MM.1S (cell line): ENCODE measurements at places on chromosomes 12 and 14.

DNA sequence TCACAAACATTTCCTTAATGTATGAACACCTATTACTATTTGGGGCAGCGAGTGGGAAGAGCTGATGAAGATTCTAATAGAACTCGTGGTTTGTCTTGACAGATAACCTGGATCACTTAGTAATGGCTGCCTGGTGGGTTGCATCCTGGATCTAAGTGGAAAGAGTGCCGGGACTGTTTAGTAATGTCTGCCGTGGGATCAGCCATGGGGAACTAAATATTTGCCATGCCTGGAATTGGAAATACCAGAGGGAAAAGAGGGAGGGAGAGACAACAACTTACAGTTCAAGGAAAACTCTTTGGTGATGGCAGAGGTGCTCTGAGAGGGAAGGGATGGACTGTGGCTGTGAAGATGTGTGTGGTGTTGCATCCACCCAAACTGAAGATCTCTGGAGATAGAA, 21.3 kb upstream of the CCDC63 start:
- H3K4me1 ChIP-seq: no peaks in the 10 kb centered on the region
- no peak overlapping the region for H3K27ac ChIP-seq
- no peak for DNase-seq
- no peaks in the 10 kb centered on the region for H3K36me3 ChIP-seq
- H3K27me3 ChIP-seq: no peaks in the 10 kb centered on the region

DNA sequence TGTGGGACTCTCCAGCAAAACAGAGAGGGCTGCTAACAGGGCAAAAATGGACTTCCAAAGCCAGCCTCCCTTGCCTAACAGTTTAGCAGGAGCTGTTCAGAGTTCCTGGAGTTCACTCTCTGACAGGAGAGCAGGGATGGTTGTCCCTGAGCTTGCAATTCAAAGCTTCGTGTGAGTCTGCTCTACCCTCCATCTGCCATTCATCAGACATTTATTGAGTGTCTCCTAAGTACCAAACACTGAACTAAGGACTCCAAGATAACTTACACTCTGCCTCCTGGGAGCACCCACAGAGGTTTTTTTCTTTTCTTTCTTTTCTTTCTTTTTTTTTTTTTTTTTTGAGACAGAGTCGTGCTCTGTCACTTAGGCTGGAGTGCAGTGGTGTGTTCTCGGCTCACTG, 28.7 kb downstream of the RHOF start:
- no peak overlapping the region for H3K27ac ChIP-seq
- H3K27me3 ChIP-seq: no peaks in the 10 kb centered on the region
- DNase-seq: no peak
- no peaks in the 10 kb centered on the region for H3K36me3 ChIP-seq
- no peak overlapping the region for H3K4me3 ChIP-seq

- DNase-seq: peak; percentile 96
- H3K4me1 ChIP-seq: peaks cover 10% of the 10 kb centered on the region; the same call in 1 of the 2 replicates
- peak within 1 kb of the TSS; percentile 96 for H3K4me3 ChIP-seq
- H3K36me3 ChIP-seq: no peaks in the 10 kb centered on the region
Observed at GRCh38 chr12:57546438-57547287, at the start of gene DCTN2. Gene DCTN2 (minus strand): TSS chr12:57547192. CDS start chr12:57547063, 129 bp downstream.

GRCh38 chr12:26119391-26119989, 5.3 kb downstream of the BHLHE41 start:
- H3K36me3 ChIP-seq: no peaks in the 10 kb centered on the region
- peak; percentile 71 for DNase-seq
- H3K27me3 ChIP-seq: no peaks in the 10 kb centered on the region
- peaks cover 48% of the 10 kb centered on the region for H3K4me1 ChIP-seq

DNA sequence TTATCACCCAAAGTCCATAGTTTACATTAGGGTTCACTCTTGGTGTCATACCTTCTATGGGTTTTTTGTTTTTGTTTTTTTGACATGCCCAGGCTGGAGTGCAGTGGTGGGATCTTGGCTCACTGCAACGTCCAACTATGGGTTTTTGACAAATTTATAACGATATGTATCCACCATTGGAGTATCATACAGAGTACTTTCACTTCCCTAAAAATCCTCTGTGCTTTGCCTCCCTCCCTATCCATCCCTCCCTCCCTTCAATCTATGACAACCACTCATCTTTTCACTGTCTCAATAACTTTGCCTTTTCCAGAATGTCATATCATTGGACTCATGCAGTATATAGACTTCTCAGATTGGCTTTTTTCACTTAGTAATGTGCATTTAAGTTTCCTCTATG, 139.0 kb upstream of the CCDC198 start:
- no peaks in the 10 kb centered on the region for H3K36me3 ChIP-seq
- no peak overlapping the region for H3K4me3 ChIP-seq
- H3K4me1 ChIP-seq: no peaks in the 10 kb centered on the region
- no peaks in the 10 kb centered on the region for H3K27me3 ChIP-seq

DNA sequence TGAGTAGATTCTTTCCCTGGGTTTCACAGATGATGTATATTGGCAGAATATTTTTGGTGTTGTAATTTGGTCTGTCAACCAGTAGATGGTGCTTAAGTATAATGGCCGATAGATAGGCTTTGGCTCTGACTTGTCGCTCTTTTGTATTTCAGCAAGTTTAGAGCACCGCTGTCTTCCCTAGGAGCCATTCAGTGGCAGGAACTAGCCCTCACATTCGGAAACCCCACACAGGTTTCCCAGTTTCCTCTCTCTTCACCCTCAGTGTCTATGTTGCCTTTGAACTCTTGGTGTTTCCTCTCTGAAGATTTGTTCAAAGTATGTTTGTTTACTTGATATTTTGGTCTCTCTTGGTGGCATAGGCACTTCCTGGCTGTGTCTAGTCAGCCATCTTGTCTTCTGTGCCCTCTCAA, 102.2 kb downstream of the GPHN start:
- H3K36me3 ChIP-seq: no peaks in the 10 kb centered on the region
- DNase-seq: peak; percentile 51
- no peaks in the 10 kb centered on the region for H3K27me3 ChIP-seq

- H3K4me3 ChIP-seq: no peak overlapping the region
- H3K36me3 ChIP-seq: no peaks in the 10 kb centered on the region
- peaks cover 8% of the 10 kb centered on the region for H3K27me3 ChIP-seq
- H3K27ac ChIP-seq: no peak overlapping the region
- no peaks in the 10 kb centered on the region for H3K4me1 ChIP-seq
Observed at GRCh38 chr12:264269-264668, 1.6 kb upstream of the SLC6A13 start.

- H3K36me3 ChIP-seq: no peaks in the 10 kb centered on the region
- DNase-seq: no peak
- no peak overlapping the region for H3K27ac ChIP-seq
- no peaks in the 10 kb centered on the region for H3K27me3 ChIP-seq
Observed at GRCh38 chr12:47616440-47616839, 89.4 kb downstream of the RPAP3 start.

- no peaks in the 10 kb centered on the region for H3K27me3 ChIP-seq
- DNase-seq: no peak
- H3K4me1 ChIP-seq: no peaks in the 10 kb centered on the region
- no peak overlapping the region for H3K27ac ChIP-seq
Observed at GRCh38 chr12:8675591-8676036, 13.0 kb upstream of the MFAP5 start.

GRCh38 chr12:117874842-117875434, 93.9 kb downstream of the KSR2 start:
- no peaks in the 10 kb centered on the region for H3K4me1 ChIP-seq
- no peaks in the 10 kb centered on the region for H3K27me3 ChIP-seq
- H3K36me3 ChIP-seq: no peaks in the 10 kb centered on the region
- H3K4me3 ChIP-seq: no peak overlapping the region

- H3K4me1 ChIP-seq: no peaks in the 10 kb centered on the region
- no peaks in the 10 kb centered on the region for H3K27me3 ChIP-seq
- H3K27ac ChIP-seq: no peak overlapping the region
- H3K4me3 ChIP-seq: no peak overlapping the region
Observed at GRCh38 chr12:65779091-65779642, 45.1 kb upstream of the HMGA2 start.

DNA sequence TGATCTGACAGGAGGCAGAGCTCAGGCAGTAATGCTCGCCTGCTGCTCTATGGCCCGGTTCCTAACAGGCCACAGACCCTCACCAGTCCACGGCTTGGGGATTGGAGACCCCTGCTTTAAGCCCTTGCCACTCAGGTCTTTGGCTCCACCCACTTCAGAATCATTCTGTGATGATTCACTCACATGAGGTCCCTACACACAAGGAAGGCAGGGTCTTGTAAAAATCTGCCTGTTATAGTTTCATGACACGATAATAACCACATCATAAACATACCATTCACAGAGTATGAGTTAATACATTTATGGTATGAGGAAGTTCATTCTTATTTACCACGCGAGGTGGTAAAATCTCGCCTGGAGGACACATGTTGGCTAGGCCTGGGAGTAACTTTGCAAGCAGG, 29.0 kb upstream of the MAX start:
- no peaks in the 10 kb centered on the region for H3K4me1 ChIP-seq
- H3K36me3 ChIP-seq: no peaks in the 10 kb centered on the region
- no peak overlapping the region for H3K27ac ChIP-seq

DNA sequence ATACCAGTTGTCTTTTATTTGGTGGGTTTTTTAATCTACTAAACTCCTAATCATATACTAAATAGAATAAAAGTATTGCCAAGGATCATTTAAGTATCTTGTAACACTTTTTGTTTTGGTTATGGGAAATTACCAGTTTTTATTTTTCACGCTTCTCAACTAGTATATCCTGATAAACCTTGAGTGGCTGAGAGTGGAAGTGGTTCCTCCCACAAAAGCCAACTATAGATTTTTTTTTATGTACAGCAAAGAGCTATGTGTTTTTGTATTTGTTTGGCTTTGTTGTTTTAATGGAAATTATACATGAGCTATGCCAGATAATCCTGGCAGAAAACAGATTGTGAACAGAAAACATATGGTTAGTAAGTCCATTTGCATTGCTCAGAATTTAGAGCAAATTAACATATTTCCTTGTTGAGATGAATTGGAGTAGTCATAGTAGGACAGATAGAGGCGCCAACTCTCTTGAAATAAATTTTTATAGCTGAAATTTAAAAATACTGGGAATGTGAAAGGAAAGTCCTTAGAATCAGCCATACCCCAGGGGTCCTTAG, 60.9 kb upstream of the PSMA6 start:
- H3K27me3 ChIP-seq: no peaks in the 10 kb centered on the region
- DNase-seq: no peak
- H3K36me3 ChIP-seq: no peaks in the 10 kb centered on the region
